ENCODE measurements at places on chromosomes 4 and X.

- no peak for DNase-seq
These were observed 67.7 kb upstream of the EFNB1 start for GRCh38 chrX:68761086-68761485.

GRCh38 chrX:153688911-153689590, 1.3 kb downstream of the SLC6A8 start:
- DNase-seq = no peak

DNA sequence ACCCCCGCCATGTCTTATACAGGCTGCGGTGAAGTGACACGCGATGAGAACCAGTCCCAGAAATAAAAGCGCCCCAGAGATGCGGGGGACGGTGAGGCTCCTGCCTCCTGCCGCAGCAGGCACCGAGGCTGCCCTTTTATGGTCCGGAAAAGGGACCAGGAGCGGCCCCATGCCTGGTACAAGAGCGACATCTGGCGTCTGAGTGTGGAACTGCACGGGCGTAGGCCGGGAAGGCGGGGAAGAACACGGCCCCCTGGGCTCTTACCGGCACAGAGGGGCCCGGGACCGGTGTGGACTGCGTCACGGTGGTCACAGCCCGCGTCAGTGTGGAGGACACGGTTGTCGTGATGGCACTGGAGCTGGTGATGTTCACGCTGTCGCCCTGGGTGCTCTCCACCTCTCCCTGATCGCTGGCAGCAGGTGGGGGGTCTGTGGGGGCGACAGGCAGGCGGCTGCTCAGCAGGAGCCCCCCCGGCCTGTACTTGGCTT, 8.9 kb upstream of the RENBP start:
- DNase-seq = peak; percentile 52

DNA sequence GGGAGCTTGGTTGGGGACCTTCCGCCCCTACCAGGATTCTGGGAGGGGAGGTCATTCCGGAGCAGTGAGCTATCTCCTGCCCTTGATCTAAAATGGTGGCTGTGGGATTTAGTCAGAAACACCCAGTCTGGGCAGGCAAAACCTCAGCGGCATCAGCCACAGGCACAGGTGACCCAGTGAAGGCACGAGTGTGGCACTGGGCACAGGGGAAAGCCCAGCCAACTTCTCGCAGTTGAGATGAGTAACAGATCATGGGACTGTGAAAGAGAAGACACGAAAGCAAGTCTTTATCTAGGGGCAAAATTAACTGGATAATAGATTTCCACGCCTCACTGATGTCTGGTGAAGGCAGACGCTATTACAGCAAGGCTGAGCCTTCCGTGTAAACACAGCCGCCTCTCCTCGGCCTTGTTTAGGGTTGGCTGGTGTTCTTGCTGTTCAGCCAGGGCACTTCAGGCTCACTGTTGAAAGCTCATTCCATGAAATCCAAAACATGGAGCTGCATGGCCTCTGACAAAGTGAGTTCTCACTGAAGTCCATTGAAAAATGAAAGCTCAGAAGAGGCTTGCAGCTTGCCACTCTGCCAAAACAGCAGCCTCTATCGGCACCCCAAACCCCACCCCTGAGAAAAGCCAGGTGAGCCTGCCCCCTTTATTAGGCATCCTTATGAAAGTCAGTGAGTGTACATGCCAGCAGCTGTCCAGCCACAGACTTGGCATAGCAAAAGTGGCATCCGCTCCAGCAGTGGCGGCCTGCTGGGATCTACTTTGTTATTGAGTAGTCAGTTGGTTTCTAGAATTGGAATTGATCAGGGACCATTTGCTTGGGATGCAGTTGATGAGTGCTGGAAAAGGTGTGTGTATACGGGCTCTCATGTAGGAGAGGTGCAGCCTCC, 102.3 kb upstream of the MTM1 start:
- DNase-seq = no peak

GRCh38 chrX:38664285-38664684, 102.9 kb downstream of the TSPAN7 start:
- DNase-seq = no peak

GRCh38 chr4:128355305-128355704, 67.7 kb upstream of the PGRMC2 start:
- DNase-seq = no peak

DNA sequence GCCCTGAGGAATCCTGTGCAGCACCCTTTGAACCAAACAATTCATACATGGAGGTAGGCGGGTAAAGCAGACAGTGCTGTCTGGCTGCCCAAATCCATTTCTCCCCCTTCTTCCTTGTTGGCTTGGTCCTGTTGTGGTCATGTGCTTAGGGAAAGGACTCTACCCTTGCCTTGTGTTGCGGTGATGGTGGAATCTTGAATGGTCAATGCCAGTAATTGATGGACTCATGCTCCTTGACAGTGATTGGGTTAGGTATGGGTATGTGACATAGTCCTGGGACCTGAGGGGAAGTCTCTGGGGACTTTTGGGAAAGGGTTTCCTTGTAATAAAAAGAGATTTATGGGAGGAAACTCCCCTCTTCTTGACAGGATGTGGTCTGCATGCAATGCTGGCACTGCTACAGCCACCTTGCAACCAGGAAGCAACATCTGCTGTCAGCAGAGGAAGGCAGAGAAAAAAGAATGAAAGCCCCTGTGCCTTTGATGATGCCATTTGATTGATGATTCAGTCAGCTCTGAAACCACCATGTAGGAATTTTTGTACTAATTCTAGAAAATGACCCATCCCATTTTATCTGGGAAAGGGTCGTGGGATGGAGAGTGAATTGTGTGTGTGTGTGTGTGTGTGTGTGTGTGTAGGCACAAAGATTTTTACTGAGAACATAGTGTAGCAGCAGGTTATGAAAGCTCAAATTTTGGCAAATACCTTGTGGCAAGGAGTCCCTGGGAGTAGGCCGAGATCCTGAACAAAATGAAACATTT, 30.0 kb upstream of the HUWE1 start:
- DNase-seq = peak; percentile 53

DNA sequence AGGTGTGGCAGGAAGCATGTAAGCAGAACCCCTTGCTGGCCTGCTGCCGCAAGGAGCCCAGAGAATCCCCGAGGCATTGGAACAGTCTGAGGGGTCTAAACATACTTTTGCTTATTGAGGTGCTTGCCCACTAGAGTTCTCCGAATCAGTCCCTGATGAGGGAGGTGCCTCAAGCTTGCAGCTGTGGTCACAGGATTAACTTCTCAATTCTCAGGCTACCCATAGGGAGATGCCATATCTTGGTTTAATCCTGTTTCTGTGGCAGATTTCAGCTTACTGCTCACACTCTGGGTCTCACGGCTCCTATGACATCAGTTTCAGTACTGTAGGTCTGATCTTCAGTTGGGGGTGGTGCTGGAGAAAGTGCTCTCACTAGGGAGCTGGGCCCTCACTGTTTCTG, 39.9 kb downstream of the CCNG2 start:
- no peak for DNase-seq

- no peak for DNase-seq
These were observed 31.5 kb downstream of the DCTD start for GRCh38 chr4:182885738-182886077.

- no peak for DNase-seq
These were observed 93.2 kb downstream of the EFNB1 start for GRCh38 chrX:68922013-68922412.

GRCh38 chrX:97984641-97985040, 1100.9 kb downstream of the RPA4 start:
- no peak for DNase-seq

GRCh38 chr4:109979920-109980717, 67.4 kb downstream of the EGF start:
- DNase-seq = no peak

GRCh38 chr4:178309890-178310289, 867.7 kb upstream of the AGA start:
- no peak for DNase-seq

DNA sequence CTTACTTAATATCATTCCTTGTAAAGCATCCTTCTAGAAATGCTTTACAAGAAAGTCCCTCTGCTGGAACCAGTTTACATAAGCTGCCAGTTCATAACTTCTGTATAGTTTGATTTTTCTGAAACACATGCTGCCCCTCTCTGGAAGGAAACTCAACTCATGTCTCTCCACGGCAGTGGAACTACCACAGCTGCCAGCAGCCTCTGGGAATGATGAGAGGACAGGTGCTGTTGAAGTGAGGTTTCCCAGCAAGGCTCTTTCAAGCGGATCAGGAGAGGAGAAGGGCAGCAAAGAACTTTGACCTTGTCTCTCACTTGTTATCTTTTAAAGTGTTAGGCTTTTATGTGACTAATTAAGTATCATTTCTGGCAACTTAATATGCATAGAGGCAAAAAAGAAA, 7.3 kb downstream of the GRPR start:
- DNase-seq = no peak

DNA sequence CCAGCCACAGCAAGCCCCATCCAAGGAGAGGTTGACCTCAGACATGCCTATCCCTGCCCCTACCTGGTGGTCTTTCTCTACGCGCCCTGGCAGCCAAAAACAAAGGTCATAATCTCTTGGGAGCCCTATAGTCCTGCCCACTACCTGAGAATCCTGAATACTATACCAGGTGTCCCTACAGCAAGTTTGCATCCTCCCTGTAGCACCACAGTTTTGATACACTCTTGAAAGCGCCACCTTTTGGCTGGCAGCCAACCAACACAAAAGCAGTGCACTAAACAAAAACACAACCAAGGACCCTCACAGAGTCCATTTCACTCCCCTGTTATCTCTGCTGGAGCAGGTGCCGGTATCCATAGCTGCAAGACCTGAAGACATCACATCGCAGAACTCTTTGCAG, 523.8 kb upstream of the CPEB2 start:
- no peak for DNase-seq

DNA sequence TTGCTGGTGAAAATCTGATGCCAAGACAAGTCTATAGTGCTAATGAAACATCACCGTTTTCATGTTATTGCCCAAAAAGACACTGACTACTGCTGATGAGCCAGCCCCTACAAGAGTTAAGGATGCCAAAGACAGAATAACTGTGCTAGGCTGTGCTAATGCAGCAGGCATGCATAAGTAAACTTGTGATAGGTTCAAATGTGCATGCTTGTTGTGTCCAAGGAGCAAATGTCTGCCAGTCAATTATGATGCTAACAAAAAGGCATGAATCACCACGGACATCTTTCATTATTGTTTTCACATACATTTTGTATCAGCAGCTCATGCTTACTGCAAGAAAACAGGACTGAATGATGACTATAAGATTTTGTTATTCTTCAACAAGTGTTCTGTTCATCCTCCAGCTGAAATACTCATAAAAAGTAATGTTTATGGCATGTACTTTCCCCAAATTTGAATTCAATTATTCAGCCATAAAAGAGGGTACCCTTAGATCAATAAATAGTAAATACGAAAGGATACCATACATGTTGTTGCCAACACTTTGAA, 306.9 kb upstream of the ARSJ start:
- no peak for DNase-seq

GRCh38 chrX:40249582-40249981, 151.8 kb upstream of the BCOR start:
- DNase-seq = no peak

GRCh38 chr4:121183361-121183760, 19.2 kb upstream of the TNIP3 start:
- no peak for DNase-seq

DNA sequence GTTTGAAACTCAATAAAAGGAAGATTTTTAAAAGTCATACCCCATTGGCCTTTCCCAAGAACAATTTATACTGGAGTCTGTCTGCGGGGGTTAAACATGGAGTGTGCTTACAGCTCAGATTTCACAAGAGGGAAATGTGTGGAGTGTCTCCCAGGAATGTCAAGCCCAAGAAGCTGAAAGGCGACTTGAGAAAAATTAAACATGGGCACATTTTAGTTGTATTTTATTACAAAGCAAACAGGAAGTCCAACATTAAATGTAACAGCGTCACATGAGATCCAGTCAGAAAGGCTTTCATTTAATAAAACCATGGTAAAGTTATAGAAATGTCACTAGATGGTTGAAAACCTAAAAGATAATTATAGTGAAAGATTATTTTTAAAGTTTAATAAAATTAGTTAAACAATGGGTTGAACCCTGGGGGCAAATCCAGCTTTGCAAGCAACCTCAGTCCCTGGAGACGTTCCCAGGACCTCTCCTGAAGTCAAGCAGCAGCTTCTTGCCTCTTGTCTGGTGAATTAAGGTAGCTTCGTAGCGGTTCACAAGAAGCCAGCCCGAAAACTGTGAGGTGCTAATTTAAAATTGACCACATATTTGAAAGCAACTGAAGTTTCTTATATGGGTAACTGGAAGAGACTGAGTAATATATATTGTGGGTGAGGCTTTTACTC, 168.4 kb upstream of the EDNRA start:
- no peak for DNase-seq

DNA sequence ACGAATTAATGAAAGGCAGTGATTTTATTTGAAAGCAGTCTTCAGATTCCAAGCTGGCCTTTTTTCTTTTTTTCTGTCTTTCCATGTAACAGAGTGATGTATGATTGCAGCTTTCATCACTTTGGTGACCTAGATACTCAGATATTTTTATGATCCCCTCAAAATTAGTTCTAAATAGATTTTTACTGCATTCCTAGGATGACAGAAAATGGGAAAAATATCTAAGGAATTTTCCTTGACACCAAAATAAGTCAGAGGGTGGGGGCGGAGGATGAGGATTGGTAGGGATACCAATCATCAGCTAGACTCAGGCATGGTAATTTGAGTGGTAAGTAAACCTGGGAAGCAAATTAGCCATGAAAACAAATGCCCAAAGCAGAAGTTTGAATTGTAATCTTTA, 11.9 kb upstream of the HMGB2 start:
- DNase-seq = no peak

GRCh38 chr4:168648494-168648893, 151.6 kb downstream of the PALLD start:
- no peak for DNase-seq

DNA sequence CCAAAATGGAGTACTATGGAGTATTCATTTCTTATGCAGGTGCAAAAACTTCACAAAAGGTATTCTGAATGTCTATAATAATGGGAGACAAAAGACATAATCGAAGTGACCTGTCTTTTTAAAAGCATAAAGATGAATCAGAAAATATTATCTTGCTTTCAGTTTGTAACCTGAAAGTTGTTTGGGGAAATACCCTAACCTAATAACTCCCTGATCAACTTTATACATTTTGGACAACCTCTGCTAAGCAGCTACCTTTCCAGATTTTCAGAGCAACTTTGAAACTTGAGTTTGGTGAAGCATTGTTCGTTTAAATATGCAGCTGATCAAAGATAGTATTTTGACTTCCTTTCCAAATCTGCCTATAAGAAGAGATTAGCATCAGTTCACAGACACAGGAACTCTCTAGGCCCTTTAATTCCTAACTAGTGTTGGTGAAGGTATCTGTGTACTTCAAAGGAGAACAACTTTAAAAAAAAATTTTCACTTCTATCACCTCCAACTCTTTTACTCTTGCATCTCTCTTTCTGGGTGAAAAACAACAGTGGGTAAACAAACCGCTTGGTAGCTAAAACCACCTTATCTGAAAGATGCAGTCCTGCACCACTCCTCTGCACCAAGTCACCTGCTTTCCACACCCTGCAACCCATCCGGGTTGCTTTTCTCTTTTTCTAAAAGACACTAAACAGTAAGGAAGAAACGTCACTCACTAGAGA, 26.5 kb downstream of the CD40LG start:
- DNase-seq = no peak
